GM13976 (cell line): ENCODE measurements at places on chromosomes 3 and 15.

GRCh38 chr3:127822041-127822681, at the start of gene MGLL:
Gene MGLL (minus strand): TSS chr3:127822515. CDS start chr3:127822318, 197 bp downstream.
- DNase-seq = no peak

DNA sequence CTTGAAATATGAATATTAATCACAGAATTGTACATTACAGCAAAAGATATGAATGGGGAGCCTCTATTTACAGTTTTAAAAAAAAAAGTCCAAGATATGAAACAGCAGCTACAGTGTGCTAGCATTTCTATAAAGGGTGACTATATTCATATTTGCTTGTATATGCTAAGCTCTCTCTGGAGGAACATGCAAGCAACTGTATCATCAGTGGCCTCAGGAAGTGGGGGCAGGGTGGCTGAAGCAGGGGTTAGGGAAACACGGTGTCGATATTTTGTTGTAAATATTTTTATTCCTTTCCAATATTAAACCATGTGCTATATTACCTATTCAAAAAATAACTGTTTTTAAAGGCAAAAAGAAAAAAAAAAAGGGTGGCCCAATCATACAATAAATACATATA, 2.3 kb downstream of the UACA start:
- no peak for DNase-seq

DNA sequence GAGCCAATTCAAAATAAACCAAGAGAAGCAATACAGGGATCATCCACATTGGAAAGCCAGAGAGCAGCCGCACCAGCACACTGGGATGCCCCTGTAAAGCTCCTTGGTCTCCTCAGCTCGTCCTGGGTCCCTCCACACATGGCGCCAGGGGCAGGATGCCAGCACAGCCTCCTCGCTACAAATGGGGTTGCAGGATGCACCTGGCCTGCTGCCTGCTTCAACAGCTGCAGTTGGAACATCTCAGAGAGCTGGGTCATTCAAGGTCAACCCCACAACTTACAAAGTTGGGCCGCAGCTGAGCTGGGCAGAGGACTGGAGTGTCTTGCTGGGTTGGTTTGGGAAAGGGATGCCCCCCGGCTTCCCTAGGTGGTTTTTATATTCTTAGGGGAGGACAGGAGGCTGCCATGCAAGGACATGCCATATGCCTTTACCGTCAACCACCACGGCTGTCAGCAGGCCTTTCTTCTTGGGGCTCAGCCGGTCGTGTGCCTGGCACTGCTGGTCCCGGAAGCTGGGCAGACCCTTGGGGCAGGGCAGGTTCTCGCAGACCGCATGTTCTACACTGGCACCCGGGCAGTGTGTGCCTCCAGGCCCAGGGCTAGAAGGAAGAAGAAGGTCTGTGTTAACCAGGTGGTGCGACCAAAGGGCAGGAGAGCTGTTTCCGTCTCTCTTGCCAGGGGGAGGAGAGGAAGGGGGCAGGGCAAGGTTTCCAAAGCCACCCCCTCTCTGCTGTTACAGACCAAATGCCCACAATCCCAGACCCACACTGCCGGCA, 225.2 kb downstream of the ADAMTS17 start:
- no peak for DNase-seq

GRCh38 chr15:59830098-59830497, 141.0 kb upstream of the BNIP2 start:
- DNase-seq = no peak

DNA sequence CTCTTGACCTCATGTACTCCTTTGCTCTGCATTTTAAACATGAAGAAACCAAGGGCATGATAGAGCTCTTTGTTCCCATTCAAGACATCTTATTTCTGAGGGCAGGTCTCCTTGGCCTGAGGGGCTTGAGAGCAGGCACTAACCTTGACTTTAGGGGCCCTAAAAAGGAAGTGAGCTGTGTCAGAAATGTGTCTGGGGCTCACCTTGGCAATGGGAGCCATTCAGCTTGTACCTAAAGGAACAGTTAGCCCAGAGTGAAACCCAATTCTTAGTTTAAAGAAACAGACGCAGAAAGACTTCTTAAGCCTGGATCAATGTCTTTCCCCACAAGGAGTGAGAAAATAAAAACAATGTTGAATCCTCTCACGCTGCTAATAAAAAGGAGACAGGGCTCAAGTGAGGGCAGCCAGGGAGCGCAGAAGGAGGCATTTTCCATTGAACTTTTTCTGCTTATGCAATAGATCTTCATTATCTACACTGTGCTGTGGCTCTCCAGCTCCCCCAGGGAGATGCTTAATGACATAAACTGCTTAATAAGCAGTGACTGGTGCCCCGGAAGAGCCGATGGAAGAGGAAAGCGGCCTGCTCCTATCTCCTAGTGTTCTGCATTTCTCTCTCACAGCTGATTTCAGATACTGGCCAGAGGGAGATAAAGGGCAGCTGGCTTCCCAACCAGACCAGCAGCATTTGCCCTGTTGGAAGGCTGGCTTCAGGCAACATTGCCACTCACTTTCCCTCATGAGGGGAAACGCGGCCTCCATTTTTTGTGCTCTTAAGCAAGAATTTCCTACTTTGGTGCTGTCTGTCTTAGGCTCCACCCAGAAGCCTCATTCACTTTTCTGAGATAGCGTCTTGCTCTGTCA, 152.0 kb downstream of the OPA1 start:
- no peak for DNase-seq

- DNase-seq = no peak
Measured at GRCh38 chr15:31292391-31293015, 34.1 kb upstream of the KLF13 start.

DNA sequence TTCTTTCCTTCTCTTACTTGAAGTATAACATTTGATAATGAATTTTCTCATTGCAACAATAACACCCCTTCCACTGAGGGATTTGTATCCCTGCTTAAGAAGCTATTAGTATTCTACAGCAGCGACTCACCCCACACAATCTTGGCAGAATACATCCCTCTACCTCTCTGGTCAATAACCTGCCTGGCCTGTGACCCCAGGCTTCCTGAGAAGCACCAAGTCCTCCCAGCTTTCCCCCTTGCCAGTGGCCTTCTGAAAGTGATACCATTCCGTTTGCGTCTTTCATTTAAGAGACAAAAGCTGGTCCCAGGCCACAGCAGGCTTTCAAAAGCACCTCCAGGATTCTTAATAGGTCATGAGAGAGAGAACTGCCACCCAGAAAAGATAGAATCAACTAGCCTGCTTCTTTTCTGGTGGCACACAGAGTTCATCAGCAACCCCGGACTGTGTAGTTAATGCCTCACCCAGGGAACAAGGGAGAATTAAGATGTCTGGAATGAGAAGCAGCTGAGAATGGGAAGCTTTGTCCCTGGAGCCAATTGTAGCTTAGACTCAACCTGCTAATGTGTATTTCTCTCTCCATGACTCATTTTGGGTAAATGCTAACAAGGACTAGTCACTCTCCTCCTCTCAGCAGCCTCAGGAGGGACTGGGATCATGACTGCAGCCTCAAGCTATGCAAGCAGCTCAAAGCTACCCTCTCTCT, 101.0 kb upstream of the CPNE4 start:
- no peak for DNase-seq
